AG10803 (cell line): ENCODE measurements at places on chromosomes 2 and 18.

- no peak for DNase-seq
These were observed 102.1 kb upstream of the SPHKAP start for GRCh38 chr2:228283491-228284171.

GRCh38 chr2:240886023-240886565, 9.9 kb downstream of the MAB21L4 start:
- DNase-seq: no peak

DNA sequence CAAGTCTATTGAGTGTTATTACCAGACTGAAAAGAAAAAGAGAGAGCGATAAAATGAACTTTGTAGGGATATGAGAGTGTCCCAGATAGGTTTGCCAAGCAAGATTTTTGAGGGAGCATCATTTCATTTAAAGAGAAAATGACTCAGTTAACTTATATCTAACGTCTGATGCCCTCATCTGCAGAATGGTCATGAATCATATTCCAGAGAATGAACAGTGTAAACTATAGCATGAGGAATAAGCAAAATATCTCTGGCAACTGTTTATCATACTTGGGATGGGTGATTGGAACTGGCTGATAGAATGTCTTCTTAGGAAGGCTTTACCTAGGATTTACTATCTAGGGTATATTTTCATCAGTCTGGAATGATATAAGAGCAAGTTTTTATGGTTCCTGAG, 289.4 kb downstream of the CMPK2 start:
- DNase-seq: no peak

- DNase-seq: no peak
These were observed 255.1 kb upstream of the MYT1L start for GRCh38 chr2:2586068-2586776.

- no peak for DNase-seq
These were observed 500.7 kb downstream of the METTL4 start for GRCh38 chr18:2070631-2071030.

GRCh38 chr2:104976603-104977120, 61.2 kb upstream of the MRPS9 start:
- no peak for DNase-seq

GRCh38 chr2:212337036-212337435, 201.6 kb downstream of the ERBB4 start:
- no peak for DNase-seq

DNA sequence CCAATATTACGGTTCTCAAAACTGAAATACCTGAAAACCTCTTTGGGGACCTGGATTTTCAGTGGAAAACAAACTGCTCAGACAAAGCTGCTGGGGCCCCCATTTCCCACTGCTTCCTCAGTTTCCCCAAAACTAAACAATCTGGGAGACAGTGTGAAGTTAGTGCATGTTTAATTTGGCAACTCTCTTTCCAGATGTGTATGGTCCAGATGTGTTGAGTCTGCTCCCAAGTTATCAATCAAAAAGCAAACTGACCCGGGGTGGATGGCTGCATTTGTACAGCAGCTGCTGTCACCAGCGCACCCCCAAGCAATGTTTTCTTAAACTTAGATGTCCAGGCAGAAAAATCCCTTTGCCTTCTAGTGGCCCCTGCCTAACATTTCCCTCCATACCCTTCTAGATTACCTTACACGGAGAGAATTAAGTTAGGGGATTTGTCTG, 136.9 kb downstream of the COPS8 start:
- peak; percentile 65 for DNase-seq

DNA sequence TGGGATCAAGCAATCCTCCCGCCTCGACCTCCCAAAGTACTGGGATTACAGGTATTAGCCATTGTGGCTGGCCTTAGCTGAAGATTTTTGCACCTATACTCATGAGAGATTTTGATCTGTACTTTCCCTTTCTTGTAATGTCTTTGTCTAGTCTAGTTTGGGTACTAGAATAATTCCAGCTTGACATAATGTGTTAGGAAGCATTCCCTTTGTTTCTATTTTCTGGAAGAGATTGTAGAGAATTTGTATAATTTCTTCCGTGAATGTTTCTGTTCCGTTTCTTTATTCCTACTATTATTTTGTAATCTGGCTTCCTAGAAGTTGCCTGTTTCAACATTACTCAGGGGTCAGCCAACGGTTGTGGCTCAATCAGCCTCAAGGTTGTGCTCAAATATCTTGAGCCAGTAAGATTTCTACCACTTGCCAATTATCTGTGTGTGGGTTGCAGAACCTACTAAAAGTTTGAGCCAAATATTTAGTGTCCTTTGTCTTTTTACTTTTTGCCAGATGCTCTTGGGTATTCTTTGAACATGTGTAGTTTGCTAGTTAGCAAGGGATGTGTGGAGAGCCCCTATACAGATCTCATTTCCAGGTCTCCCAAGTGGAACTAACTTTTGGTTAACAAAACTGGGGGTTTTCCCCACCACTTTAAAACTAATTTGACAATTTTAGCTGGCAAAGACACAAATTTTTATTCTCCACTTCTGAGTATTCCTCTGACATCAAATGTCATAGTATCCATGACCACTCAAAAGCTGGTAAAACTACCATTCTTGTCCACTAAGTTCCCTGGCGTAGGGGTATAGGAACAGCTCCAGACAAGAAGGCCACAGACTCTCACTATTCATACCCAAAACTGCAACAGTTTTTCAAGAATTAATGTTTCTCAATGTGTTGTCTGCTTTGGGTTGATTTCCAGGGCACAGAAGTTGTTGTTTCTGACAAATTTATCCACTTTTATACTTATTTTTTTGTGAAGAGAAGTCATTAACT, 42.8 kb upstream of the BAZ2B start:
- DNase-seq: peak; percentile 61

GRCh38 chr2:37984589-37984988, 59.5 kb downstream of the RMDN2 start:
- peak; percentile 26 for DNase-seq

- DNase-seq: no peak
These were observed 307.2 kb downstream of the CDH2 start for GRCh38 chr18:27869735-27870134.

GRCh38 chr18:5817816-5818215, 77.5 kb downstream of the TMEM200C start:
- no peak for DNase-seq

DNA sequence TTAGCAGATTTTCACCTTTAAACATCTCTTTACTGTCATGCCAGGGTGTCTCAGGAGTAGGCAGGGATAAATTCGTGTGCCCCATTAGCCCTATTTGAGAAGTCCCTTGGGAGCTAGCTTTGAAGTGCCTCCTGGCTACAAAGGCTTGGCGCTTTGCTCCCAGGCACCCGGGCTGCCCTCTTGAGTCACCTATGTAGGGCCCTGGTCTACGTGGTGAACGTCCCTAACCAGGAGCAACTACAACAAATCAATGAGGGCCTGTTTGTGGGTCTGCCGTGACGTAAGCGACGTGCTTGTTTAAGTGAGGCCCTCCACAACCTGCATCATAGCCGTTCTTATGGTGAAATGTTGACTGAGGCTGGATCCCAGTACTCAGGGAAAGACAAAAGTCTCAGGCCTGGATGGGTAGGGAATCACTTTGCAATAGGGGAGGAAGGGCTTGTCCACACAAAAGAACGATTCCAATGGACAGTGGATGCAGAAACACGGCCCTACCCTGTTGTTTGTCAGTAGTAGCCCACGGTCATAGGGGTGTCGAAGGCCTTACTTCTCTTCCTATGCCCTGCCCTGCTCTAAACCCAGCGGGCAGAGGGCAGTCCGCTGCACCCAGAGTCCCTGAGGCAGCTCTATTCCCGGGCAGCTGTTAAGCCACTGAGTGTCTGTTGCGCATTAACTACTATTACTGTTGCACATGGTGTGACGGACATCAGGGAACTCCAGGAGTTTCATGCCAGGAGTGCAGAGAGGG, 93.9 kb downstream of the INHBB start:
- no peak for DNase-seq

DNA sequence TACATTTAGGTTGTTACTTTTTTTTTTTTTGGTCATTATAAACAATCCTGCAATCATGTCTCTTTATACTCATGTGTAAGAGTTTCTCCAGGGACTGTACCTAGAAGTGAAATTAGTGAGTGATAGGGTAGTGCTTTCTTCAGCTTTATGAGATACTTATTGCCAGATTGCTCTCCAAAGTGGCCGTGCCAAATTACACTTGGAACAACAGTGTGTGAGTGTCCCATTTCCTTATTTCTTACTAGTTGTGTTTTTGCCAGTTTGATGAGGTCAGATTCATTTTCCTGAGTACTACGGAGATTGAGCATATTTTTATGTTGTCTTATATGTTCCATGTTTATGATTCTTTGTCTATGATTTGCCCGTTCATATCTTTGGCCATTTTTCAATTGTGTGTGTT, 39.2 kb downstream of the GALNT1 start:
- peak; percentile 22 for DNase-seq

DNA sequence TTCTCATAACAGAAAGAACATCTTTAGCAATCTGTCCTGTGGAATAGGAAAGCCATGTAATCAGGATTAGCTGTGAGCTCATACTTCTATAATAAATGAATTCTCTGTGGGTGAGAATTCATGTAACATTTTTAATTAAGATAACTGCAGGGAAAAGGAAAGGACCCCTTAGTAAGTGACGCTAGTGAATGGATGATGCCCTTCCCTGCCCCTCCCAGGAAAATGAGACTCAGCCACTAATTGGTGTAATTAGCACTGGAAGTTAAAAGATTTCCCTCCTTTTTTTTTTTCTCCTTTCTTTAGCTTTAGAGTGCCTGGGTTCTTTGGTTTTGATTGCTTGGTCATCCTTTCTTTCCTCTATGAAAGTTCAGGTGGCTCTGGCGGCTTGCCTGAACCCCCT, 90.3 kb downstream of the VWA3B start:
- no peak for DNase-seq

DNA sequence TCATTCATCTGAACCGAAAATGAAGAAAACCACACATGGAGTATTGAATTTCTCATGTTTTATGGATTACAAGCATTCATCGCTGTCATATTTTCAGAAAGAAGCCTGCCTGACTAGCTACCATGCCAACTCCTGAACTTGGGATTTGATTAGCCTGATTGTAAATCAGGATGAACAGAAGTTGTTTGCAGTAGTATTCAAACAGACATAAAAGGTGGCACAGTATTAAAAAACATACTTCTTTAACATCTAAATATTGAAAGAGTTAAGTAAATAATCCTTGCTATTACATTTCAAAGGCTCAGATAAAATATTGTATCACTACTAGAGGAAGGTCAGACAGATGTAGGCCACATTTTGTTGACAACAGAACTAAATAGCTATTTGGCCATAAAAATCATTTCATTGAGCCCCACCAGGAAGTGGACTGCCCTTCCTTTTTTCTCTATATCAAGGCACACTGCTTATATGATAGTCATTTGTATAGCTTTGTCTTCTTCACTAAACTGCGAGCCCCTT, 21.6 kb downstream of the SLC38A11 start:
- DNase-seq: no peak

GRCh38 chr2:71833855-71834560, 313.7 kb downstream of the CYP26B1 start:
- DNase-seq: peak; percentile 92
